Effector memory CD4-positive, alpha-beta T cell (primary cell): ENCODE measurements at places on chromosomes 11 and 22.
A peak's percentile ranks its signal among the peaks of the same experiment; 100 is the strongest.

- DNase-seq = no peak
Measured at GRCh38 chr22:47401976-47402770, 639.7 kb downstream of the TBC1D22A start.

DNA sequence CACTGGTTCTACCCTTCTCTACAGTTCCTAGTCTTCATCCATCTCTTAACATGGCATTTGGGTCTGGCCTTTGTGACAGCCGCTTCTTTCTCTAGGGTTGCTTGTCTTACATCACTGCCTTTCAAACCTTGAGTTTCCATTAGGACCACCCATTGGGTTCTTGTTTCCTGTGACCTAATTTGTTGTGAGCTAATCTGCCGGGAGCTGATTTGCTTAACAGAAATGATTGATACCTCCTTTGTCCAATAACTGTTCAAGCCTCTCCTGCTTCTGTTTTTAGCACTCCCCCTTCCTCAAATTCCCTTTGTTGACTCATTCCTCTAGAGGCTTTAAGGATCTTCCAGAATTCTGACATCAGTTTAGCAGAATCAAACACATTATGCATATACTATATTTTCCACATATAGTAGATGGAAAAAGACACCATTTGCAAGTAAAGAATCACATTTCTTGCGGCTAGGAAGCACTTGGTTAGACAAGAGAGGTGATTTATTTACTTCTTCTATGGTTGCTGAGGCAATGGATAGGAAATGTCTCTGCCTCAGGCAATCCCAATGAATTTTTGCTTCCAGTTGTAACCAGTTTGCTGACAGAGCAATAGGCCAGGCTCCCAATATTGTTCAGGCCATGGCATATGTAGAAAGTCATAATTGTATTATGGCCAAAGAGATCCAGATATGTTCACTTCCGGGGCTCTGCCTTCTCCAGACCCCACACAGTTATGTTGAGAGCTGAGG lies 130.7 kb downstream of the SNX19 start:
- DNase-seq = no peak

GRCh38 chr22:44632541-44633396 lies 69.2 kb upstream of the PRR5 start:
- DNase-seq = no peak

GRCh38 chr11:8206251-8207079 lies 37.6 kb upstream of the RIC3 start:
- no peak for DNase-seq

- DNase-seq = no peak
Measured at GRCh38 chr22:36027579-36027934, 1.1 kb downstream of the RBFOX2 start.

- no peak for DNase-seq
Measured at GRCh38 chr22:25722223-25722622, 19.8 kb upstream of the MYO18B start.

DNA sequence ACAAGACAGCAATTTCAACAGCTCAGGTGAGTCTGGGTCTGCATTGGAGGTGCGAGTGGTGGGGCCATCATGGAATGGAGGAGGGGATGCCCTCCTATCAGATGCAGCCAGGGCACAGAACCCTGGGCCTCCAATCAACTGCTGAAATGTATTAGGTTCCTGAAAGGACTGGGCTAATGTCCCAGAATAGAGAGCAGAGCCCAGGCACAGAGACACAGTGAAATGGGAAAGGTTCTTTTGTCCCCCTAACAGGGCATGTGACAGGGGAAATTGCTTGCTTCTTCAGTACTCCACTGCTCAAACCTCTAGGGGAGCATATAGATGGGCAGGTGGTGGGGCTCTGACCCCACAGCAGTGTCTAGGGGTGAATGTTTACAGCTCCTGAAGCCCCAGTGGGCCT lies 87.3 kb upstream of the CLPB start:
- no peak for DNase-seq

GRCh38 chr11:18468961-18469360 lies 13.3 kb downstream of the LDHAL6A start:
- DNase-seq = no peak

GRCh38 chr11:9210224-9210921 lies 54.8 kb downstream of the DENND5A start:
- DNase-seq = no peak

DNA sequence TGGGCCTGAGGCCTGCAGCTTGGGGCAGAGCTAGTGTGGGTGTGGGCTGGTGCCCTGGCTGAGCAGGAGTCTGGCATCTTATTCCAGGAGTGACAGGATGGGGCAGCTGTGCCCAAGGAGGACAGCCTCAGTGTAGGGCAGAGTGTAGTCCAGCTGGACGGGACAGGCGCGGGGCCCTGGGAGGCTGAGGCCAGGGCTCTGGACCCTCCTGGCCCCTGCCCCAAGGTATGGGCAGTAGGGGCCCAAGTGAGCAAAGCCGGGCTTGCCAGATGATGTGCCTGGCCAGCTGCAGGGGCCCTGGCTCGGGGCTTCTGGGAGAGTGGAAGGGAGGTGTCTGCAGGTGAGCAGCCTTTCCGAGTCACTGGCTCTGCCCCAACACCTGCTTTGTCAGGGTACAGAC lies 1190.9 kb downstream of the BRD1 start:
- DNase-seq = no peak

DNA sequence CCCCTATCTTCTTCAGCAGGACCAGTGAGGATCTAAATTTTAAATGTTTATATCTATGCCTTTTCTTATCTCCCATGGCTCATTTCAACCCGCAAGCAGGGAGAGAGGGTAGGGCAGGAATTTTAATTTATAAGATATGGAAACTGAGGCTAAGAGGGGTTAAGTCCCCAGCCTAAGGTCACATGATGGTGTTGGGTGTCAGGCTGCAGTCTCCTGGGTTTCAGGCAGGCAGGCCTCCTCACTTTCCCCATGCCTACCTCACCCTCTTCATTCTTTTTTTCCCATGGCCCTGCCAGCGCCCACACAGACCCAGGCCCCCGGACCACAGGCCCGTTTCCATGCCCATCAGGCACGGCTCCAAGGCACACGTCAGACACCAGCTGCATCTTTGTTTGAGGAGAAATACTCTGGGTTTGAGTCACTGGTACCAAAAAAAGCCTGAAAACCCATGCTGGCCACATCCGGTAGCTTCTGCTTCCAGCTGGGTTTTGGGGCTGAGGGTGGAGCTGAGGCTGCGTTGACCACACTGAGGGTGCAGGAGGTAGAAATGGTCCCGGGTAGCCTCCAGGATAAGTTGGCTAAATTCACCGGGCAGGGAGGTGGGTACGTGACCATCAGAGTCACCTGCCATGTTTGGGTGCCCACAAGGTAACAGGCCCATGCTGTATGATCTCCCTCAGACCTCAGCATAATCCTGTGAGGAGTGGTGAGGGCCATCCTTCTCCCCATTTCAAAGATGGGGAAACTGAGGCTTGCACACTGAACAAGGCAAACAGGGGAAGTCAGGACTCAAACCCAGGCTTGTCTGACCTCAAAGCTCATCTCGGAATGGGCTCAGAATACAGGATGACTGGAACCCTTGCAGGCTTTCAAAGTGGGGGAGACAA lies 7.5 kb downstream of the CRYBB1 start:
- DNase-seq = no peak

GRCh38 chr11:120612513-120613263 lies 101.1 kb downstream of the GRIK4 start:
- no peak for DNase-seq

DNA sequence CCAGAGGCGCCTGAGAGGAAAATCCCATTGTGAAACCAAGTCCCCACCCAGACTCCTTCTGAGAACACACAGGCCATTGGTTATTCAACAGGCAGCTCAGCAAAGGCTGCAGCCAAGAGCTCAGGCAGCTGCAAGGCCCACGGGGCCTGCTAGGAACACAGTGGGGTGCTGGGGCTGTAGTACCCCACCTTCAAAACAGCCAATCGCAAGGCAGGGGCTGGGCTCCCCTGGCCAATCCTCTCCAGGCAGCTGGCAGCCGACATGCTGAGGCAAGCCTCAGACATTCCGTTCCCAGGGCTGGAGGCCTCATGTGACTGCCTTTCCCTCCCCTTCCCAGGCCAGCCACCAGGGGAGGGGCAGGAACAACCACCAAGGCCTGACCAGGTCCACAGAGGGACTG lies 6.6 kb downstream of the PRODH start:
- DNase-seq = no peak

DNA sequence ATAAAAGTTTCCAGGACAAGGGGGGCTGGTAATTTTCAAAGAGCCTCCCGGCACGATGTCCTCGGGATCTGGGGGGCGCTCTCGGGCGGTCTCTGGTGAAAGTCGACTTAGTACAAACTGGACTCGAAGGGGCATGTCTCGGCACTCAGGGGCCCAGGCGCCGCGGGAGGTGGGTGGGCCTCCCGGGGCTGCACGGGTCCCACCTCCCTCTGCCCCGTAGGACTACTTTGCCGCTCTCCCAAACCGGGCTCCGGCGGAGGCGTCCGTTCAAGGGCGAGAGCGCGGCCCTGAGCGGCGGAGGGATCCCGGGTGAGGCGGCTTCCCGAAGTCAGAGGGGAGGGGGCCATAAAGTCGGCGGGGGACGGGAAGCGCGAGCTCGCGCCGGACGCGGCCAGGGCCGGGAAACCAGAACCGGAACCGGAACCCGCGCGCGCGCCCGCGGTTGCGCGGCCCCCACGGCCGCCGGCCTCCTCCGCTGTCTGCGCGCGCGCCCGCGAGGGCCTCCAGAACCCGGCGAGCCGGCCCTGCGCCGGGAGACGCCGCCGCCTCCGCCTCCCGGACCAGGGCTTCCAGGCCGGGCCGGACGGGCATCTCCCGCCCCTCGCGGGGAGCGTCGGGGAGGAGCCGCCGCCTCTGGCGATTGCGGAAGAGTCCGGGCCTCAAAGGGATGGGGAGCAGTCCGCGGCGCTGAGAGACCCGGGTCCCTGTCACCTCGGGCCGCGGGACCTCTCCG lies at the start of gene ARHGEF12:
ARHGEF12 (plus strand) TSS at position 506 of the 733 bp plus-strand sequence. CDS start 831 bp downstream, outside the sequence.
- DNase-seq = peak; percentile 52

DNA sequence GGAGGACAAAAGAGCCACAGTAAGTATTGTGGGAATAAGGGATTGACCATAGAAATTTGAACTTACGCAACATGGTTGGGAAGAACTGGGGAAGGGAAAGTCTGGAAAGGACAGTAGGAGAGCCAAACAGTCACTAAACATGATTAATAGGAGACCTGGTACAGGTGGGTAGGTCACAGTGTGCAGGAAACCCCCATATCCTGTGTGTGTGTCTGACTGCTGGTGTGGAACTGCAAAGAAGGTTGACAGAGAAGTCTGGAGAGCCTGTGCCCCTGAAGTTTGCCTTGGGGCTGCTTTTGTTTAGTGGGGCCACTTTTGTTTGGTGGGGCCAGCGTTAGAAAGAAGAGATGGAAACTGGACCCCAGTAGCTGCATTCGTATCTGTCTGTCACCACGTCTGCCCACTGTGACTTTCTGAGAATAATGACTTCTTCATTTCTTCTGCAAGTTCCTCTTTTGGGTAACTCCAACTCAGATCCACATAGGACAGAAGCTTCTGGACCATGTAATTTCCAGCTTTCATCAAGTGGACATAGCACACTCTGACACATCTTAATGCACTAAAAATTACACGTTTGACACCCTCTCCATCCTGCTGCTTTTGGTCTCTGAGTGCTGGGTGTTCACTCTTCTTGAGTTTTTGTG lies 126.8 kb upstream of the RAG2 start:
- DNase-seq = no peak

- no peak for DNase-seq
Measured at GRCh38 chr22:31334329-31334728, 11.8 kb downstream of the PATZ1 start.

DNA sequence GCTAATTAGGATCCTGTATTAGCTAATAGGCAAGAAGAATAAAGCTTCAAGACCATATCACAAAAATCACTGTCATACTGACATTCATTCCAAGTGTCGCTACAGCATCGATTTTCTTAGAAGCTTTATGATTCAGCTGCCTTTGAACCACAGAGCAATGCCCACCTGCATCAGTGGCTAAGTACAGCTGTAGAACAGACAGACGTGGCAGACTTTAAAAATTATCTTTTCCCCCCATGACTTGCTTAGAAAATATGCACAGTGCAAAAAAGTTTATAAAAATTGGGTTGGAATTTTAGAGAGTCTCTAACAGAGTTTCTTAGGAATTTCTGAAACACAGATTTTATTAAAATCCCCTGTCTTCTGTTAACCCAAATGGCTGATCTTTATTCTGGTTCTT lies 120.8 kb downstream of the CADM1 start:
- no peak for DNase-seq

DNA sequence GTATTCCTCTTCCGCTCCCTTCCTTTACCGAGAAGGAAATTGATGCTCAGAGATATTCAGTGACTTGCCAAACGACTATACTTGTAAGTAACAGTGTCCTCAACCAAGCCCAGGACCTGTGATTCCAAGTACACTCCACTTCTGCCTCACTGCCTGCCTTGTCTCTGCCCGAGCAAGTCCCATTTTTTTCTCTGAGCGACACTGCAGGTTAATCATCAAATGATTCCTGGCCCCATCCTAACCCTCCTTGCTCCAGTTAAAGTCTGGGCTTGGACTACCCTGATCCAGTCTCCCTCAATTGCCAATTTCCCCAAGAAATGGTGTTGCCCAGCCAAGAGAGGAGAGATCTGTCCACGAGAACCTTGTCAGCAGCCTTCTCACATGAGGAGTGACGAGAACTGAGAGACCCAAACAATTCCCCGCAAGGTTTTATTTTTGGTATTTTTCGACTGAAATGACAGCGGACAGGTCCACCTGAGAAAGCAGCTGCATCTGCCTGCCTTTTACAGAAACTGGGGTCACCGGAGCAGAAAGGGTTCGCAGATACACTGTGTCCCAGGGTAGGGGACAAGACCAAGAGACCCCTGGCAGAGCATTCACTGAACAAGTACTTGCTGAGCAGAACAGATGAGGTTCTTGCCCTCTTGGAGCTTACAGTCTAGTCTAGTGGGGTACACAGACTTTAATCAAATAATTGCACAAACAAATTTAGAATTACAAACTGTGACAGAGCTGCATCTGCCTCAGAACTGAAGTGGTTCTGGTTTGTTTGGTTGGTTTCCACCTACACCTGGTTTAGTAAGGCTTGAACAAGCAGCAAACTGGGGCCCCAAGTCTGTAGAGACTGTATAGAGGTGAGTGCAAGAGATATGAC lies 11.4 kb downstream of the POU2AF1 start:
- no peak for DNase-seq

- no peak for DNase-seq
Measured at GRCh38 chr22:45340323-45340722, 30.6 kb downstream of the FAM118A start.

DNA sequence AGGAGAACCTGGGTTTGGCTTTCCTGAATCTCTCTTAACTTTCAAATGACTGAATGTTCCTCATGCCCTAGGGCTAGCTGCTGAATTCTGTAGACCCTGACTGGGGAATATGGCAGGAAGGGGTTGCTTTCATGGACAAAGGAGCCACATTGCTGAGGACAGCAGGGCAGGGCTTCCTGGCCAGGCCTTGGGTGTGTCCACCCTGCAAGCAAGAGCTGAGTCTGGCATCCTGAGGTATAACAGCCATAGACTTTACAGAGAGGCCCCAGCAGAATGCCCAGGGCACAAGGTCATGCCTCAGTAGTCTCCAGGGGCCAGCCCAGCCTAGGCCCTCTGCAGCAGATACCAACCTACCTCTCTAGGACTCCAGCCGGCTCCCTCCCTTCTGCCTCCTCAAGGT lies 102.2 kb upstream of the RAG2 start:
- DNase-seq = no peak

DNA sequence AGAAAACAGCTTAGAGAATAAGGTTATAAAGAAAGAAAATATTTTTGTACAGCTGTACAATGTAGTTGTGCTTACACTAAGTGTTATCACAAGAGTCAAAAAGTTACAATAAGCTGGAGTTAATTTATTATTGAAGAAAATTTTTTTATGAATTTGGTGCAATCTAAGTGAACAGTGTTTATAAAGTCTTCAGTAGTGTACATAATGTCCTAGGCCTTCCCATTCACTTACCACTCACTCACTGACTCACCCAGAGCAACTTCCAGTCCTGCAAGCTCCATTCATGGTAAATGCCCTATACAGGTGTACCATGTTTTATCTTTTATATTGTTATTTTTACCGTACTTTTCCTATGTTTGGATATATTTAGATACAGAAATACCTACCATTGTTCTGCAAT lies 34.7 kb downstream of the GDPD4 start:
- no peak for DNase-seq
